ENCODE measurements at places on chromosomes 6 and 20.
A peak's percentile ranks its signal among the peaks of the same experiment; 100 is the strongest.

- DNase-seq: no peak
Measured at GRCh38 chr6:80134065-80134464, 27.6 kb downstream of the BCKDHB start.

GRCh38 chr20:64203037-64203777 is 39.0 kb downstream of the MYT1 start:
- no peak for DNase-seq

DNA sequence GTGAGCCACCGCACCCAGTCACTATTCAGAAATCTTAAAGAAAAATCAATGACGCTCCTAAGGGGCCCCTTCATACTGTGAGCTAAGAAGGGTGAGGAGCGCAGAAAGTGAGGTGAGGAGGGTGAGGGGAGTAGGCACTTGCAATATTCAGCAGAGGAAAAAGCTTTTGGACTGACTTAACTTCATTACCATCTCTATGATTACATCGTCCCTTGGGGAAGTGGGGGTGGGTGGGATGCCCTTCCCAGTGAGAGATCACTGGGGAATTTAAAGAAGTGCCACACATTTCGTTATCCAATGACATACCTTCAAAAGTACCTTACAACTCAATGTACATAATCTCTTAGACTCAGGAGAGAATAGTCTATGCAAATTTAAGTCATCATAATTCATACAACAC is 46.5 kb downstream of the SMLR1 start:
- no peak for DNase-seq

GRCh38 chr20:58500256-58500655 is 14.9 kb downstream of the APCDD1L start:
- DNase-seq: no peak

DNA sequence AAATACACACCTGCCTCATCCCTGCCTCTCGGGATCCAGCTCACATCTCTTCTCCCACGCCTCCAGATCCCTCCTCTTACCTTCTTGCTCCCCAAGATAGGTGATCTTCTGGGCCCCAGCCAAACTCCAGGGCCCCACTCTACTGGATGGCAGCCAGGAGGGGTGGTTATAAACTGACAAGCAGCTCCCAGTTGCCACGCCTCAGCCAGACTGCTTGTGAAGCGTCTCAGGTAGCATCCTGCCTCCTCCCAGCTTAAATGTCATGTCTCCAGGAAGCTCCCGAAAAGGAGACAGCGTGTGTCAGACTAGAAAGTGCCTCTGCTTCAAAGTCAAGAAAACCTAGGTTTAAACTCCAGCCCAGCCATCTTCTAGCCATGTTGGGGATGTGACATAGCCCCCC is 114.1 kb downstream of the LRFN2 start:
- DNase-seq: no peak

- DNase-seq: no peak
Measured at GRCh38 chr6:22251348-22251747, 45.5 kb downstream of the PRL start.

DNA sequence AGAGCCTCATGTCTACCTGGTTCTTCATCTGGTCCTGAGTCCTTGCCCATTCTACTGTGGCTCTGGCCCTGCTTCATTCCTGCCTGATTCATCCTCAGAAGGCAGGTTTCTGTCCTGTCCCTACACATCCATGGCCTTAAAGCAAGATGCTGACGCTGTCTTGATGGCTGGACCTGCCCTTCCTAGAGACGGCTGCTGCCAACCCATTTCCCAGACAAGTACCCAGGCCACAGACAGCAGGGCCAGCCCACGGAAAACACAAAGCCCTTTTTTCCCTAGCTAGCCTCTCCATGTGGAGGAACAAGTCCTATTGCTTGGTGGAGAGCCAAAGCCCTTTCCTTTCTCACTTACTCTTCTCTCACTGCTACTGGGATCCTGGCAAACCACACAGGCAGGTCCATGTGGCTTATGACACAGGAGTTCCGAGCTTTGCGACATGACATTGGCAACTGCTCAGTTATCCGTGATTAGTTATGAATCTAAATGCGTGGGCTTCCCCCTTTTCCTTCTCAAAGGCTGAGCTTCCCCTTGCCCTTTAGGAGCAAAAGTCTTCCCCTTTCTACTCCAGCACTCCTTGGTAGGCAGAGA is 72.9 kb downstream of the SLC22A3 start:
- no peak for DNase-seq

DNA sequence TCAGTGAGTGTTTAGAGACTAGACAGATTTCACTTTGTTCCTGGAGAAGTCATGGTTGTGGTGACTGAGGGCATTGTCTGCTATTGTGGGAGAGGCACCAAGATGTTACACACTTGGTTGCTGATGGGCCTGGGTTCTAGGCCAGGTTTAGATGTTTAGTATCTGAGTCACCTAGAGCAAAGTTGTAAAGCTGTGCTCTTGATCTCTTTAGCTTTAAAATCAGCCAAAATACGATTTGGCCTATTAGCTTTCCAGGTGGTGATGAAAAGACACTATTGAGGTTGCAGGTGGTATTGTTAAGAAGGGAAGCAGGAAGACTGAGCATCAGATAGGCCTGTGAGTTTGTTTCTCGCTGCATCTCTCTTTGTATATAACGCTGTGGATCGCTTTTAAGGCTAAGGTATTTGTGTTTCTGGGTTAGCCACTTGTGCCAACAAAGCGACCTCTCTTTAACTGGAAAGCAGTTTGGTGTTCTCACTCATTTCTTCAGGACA is 48.6 kb downstream of the FOXO3 start:
- DNase-seq: no peak

GRCh38 chr6:4191271-4191721 is 55.9 kb upstream of the ECI2 start:
- DNase-seq: no peak

DNA sequence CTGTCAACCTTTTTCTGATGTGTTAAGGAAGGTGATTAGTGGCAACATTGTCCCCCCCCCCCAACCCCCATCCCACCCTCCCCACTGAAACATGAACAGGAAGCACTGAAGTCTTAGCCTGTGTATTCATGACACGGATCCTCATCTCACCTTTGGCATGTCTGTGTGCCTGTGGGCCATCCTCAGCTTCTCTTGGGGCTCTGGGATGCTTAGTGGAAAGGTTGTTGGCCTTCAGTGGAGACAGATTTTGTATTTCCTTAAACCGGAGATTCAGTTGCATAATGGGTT is 93.6 kb downstream of the RREB1 start:
- no peak for DNase-seq

DNA sequence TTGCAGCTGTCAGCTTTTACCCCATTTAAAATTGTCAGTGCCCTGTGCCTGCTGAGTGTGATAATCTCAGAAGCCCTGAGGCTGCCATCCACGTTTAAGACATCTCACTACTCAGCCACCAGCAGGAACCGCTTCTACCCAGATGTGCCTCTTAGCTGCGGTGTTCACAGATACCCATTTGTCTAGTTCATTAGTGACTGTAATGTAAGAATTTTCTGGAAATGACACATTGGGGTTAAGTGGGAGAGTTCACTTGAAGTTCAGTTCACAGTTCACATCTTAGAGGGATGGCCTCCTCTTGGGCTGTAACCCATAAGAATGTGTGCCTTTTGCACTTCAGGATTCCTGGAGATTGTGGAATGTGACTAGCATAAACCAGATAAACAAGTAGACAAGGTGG is 477.7 kb downstream of the BTBD3 start:
- no peak for DNase-seq

- no peak for DNase-seq
Measured at GRCh38 chr6:108714101-108714765, 134.0 kb upstream of the ARMC2 start.

- no peak for DNase-seq
Measured at GRCh38 chr6:5261545-5262109, 314 bp downstream of the FARS2 start.

DNA sequence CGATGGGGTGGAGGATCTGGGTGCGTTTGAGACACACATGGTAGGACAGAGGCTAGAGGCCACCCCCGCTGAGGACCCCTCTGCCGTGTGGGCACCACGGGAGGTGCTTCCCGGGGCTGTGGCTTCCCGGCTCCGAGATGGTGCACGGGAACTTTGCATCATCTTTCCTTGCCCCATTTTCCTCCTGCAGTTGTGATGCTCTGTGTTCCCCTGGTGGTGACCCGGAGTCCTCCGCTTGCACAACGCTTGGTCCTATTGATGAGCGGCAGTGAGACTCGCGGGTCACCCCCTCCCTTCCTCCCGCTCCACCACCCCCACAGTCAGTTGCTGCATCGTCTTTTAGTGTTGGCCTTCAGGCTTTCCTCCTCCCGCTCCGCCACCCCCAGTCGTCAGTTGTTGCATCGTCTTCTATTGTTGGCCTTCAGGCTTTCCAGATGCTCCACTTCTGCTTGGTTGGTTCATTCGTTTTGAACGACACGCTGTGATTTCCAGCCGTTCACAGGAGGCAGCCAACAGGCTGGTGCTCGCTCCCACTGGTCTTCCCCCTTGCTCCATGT is 37.3 kb downstream of the PYGB start:
- DNase-seq: no peak

- no peak for DNase-seq
Measured at GRCh38 chr6:89503641-89504040, 70.7 kb downstream of the ANKRD6 start.

- DNase-seq: no peak
Measured at GRCh38 chr20:6086868-6087267, 33.0 kb upstream of the LRRN4 start.

DNA sequence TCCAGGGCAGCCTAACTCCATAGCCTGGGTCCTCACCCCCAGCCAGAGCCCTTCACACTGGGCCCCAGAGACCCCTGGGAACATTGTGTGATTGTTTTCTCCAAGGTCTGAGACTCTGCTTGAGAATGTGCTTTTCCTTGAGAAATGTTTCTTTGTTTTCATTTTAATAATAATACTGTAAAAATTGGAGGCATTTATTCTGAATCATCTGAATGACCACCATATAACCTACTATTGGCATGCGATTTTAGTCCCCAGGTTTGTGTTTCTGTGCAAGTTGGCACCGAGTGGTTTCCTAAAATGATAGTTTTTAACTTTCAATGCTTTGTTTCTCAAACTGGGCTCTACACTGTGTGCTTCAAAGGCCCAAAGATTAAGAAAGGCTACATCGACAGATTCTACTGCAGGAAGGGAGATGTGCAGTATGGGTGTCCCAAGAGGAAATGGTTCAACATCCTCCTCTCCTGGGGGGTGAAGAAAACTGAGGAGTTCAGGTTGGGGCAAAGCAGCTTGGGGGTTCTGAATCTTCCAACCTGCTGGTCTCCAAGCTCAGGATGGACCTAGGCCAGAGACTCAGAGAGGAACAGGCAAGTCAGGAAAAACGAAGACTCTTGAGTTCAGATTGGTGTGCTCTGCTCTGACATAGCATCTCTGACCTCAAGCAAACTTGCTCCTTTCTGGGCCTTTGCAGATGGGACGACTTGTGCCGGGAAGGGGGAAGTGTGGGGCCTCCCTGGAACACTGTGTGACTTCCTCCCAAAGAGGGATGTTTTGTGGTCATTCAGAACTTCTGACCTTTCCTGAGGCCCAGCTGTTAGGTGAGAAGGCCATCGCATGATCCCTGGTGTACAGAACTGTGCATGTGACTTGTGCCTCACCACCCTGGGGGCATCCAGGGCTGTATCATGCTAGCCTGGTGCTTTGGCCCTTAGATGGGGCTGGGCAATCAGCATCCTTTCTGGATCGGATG is 31.0 kb downstream of the DAAM2 start:
- no peak for DNase-seq

- DNase-seq: no peak
Measured at GRCh38 chr6:166957087-166957804, 896 bp upstream of the RNASET2 start.

GRCh38 chr20:63911176-63911575 is 16.2 kb downstream of the DNAJC5 start:
- DNase-seq: no peak

- DNase-seq: no peak
Measured at GRCh38 chr20:50467174-50467573, 43.0 kb upstream of the PTPN1 start.

DNA sequence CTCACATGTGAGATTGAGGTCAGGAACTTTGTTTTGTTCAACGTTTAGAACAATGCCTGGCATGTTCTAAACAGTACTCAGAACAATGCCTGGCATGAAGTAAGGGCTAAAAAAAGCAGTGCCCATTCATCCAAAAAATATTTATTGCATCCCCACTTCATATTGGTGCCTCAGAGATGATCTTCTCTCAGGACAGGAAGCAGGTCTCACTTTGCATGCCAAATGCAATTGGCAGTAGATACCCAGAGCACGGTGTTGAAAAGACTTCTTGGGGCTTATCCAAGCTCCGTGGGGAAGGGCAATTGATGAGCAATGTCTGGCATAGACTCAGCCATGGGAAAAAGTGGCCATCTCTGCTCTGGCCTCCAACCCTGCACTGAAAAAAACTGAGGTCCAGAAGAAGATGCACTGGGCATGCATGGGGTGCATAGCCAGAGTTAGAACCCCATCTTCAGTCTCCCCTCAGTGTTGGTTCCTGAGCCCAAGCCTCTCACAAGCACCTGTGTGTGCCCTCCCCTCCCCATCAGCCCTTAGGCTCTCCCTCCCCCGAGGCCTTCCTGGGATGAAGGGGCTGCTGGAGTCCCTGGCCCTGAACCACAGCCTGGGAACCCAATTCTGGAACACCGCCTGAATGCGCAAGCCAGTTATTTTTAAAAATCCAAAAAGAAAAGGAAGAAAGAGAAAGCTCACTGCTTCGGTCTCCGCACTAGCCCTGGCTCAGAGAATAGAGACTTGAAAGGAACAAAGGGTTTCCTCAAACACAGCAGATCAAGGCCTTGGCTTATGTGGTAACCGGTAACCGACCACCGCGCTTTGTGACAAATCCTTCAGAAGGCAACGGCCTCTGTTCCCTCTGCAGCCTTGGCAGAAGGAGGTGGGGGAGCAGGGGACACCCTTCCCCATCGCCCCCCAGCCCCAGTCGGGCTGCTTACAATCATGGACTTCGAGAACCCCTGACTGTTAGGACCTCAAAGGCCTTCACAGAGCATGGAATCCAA is 78.5 kb upstream of the SIRPA start:
- peak; percentile 95 for DNase-seq

DNA sequence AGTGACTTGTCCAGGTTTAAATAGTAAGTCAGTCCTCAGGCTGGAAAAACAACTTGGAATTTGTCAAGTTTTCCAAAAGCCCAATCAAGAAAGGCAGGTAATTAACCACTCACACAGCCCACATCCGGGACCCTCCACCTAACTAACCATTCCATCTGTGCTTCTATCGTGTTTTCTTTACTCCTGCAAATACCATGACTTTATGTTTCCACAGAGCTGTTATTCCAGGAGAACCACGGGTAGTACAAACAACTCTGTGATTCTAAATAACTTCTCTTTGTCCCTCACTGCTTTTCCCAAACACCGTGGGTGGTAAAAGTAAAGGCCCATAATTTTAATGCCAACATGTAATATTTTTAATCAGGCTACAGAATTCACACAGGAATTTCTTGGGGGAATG is 49.6 kb upstream of the NT5E start:
- no peak for DNase-seq

GRCh38 chr6:18823782-18824386 is 436.7 kb downstream of the RNF144B start:
- no peak for DNase-seq

Data from vagina (tissue), 2 donors.